Activated CD8-positive, alpha-beta T cell treated with anti-CD3 and anti-CD28 coated beads for 36 hours (primary cell): ENCODE measurements at places on chromosomes 5 and 9. TPM values are rescaled to one million over a fixed set of nuclear protein-coding genes. Genes with fewer than 3 reads are reported as not detected.

The NSUN2 gene
- 111 TPM for total RNA-seq

DNA sequence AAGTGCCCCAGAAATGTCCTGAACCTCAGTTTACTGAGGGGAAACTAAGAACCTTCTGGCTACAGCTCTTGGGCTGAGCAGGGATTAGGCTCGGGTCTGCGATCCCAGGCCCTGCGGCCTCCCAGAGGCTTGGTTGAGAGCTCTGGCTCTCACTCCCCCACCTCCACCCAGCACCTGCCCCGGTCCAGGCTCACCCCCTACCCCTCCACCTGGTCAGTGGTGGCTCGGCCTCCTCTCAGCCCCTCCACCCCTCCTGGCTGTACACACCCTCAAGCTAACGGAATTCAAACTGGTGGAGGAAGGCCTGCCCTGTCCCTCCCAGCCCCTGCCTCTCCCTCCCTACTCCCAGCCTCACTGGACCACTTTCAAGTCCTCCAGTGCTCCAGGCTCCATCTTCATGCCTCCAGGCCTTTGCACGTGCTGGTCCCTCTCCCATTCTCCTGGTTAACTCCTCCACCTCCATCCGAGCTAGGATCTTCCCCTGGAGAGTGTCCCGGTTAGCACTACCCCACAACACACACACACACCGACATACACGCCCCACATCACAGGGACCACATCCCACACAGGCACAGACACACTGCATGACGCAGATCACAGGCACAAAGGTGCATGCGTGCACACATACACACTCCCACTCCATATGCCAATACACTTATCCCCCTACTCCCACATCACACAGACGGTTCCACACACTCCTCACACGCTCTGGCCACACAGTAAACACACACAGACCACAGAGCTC is 130.9 kb downstream of the C9orf50 start:
- H3K4me1 ChIP-seq, result peaks cover 38% of the 10 kb centered on the region
- H3K4me3 ChIP-seq, result peak overlapping the region; percentile 89
- DNase-seq, result peak; percentile 77

The PFN3 gene
- total RNA-seq, result not detected

DNA sequence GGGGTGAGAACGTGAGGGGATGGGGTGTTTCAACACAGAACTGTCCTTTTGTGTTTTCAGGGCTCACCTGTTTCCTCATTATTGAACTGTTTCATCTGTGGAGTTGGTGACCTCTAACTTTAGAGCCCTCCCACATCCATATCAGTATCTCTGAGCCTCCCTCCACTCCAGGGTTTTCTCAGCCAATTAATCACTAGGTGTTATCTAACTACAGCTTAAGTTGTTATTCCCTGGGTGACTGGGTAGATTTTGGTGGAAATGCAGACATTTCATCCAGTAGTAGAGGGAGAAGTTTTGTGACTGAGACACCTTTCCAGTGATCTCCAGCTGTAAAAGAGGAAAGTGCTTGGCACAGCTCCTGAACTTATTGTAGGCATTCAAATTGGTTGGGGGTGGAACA is 23.7 kb downstream of the PPP3R2 start:
- no peaks in the 10 kb centered on the region for H3K27me3 ChIP-seq
- DNase-seq, result no peak
- H3K36me3 ChIP-seq, result peaks cover 28% of the 10 kb centered on the region
- H3K27ac ChIP-seq, result peak overlapping the region; percentile 84

The LMNB1 gene
- 198 TPM for total RNA-seq

DNA sequence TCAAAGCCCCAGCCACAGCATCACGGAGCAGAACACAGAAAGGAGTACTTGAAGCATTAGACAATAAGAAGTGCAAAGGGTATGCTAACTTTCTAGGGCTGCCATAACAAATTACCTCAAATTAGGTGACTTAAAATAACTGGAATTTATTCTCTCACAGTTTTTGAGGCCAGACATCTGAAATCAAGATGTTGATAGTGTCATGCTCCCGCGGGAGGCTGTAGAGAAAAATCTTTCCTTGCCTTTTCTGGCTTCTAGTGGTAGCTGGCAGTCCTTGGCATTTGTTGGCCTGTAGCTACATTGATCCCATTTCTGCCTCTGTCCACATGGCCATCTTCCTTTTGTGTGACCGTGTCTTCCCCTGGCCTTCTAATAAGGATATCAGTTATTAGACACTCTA is 51.9 kb upstream of the SPDL1 start:
- no peaks in the 10 kb centered on the region for H3K36me3 ChIP-seq
- peaks cover 22% of the 10 kb centered on the region for H3K27me3 ChIP-seq
- no peak overlapping the region for H3K27ac ChIP-seq
- no peak overlapping the region for H3K4me3 ChIP-seq
- H3K4me1 ChIP-seq, result no peaks in the 10 kb centered on the region
